SK-N-SH (cell line): ENCODE measurements at places on chromosomes 5 and 9. TPM values are rescaled to one million over a fixed set of nuclear protein-coding genes. Genes with fewer than 3 reads are reported as not detected.

The SAXO1 gene
- polyA plus RNA-seq = 0.03 TPM in 1 of 2 replicates, not detected in the other

The BRD8 gene
- polyA plus RNA-seq = 46.2 and 64.4 TPM in 2 replicates

The FOXD4L5 gene
- polyA plus RNA-seq = 0.03 and 0.05 TPM in 2 replicates

DNA sequence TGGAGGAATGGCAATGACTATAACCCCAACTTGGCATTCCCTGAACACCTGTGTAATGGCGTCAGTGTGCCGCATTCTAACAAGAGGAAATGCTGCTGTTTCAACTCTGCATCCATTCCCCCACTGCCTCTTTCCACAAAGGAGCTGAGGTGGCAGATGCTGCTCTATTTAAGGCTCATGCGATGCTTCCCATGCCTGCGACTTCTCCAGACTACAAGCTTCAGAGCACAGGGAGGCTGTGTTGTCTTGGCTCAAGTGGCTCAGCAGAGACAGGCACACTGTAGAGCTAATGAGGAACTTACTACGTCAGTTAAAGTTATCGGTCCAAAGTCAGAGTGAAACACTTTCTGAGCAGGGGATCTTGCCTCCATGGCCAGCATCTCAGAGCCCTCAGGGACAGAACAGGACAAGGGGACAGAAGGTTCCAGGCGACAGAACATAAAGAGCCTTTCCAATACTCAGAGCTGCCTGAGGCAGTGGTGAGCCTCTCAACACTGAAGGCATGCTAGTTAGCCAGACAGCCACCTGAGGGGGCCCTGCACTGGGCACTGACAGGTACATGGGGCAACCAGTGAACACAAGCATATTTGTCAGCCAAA lies 21.8 kb downstream of the TNIP1 start:
- H3K36me3 ChIP-seq = peaks cover 16% of the 10 kb centered on the region
- no peaks in the 10 kb centered on the region for H3K27me3 ChIP-seq
- H3K4me3 ChIP-seq = no peak overlapping the region
- peaks cover 8% of the 10 kb centered on the region; the same call in 1 of the 2 replicates for H3K4me1 ChIP-seq
- no peak overlapping the region for H3K27ac ChIP-seq

DNA sequence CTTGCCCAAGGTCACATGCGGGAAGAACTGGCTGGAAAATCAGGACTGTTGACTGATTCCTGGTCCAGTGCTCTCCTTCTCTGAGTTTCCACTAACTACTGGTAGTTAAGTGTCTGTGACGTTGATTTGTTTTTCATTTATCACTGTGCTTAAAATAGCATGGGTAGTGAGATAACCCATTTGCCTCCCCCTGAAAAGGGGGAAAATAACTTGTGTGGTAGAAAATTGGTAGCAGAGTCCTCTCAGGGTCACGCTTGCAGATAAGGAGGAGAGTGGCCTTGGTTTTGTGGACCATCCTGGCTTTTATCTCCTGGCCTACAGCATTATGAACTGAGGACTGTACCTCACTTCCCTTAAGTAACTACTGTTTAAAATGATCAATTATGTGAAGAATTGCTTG lies 10.9 kb downstream of the FUBP3 start:
- no peak overlapping the region for H3K27ac ChIP-seq
- H3K4me1 ChIP-seq = no peaks in the 10 kb centered on the region; the same call in 1 of the 2 replicates
- DNase-seq = no peak
- H3K27me3 ChIP-seq = no peaks in the 10 kb centered on the region
- no peak overlapping the region for H3K4me3 ChIP-seq
- H3K36me3 ChIP-seq = peaks cover 6% of the 10 kb centered on the region; the same call in 1 of the 2 replicates

GRCh38 chr5:171427318-171428167 lies 8.1 kb downstream of the FGF18 start:
- H3K27ac ChIP-seq = no peak overlapping the region
- no peak overlapping the region for H3K4me3 ChIP-seq
- H3K4me1 ChIP-seq = no peaks in the 10 kb centered on the region; the same call in 1 of the 2 replicates
- no peak for DNase-seq

DNA sequence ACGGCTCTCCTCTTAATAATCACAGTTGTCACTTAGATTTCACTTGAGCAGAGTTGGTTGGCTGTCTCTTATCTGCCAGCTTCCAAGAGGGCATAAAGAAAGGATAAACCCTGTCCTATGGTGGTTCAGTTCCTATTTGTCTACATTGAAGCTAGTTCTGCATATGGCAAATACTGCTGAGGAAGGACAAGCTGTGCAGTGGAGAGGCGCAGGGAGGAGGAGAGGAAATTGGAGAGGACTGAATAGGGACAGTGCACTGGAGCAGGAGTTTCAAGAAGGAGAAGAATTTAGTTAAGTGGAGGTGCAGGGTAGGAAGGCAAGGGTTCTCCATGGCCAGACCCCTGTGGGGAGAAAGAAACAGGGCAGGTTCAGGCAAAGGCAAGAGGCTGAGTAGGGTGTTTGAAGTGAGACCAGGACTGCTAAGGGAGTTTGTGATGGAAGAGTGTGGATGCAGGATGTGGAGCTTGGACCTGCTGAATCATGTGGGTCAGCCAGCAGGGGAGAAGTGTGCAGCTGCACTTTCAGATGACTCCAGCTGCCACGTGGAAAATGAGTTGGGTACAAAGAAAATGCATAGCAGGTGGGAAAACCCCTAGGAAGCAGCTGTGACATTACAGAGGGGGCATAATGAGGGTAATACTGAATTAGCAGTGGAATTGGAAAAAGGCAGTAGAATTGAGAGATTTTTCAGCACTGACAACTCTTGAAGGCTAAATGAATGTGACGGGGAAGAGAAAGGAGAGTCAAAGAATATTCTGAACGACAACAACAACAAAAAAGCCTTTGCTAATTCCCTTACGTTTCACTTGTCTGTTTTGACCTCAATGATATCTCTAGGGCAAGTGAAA lies 66.8 kb downstream of the MAMDC2 start:
- H3K4me1 ChIP-seq = peaks cover 5% of the 10 kb centered on the region; the same call in 1 of the 2 replicates
- no peak overlapping the region for H3K27ac ChIP-seq
- no peaks in the 10 kb centered on the region for H3K36me3 ChIP-seq

DNA sequence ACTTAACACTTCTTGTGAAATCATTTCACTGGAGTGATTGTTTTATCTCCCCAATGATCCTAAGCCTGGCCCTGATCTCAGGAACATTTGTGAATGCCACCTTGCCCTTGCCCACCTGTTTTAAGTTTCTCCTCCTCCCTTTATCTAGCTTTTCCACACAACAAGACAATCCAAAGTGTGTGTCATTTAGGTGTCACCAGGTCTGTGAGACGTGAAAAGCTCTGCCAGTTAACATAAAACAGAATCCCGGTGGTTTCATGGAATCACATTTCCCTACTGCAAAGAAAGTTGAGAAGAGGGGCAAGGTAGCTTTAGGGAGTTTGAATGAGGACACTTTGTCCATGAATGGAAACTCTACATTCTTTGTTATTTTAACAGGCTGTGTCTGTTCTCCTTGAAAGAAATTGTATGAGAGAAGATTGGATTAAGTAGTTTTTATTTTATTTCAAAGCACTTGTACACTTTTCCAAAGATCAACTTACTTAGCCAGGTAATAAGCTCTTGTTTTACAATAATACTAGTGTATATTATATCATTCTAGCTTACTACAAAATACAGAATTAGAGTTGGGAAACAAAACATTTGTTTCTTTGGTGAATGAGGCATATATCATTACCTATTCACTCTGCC lies 239.0 kb downstream of the ISL1 start:
- H3K36me3 ChIP-seq = no peaks in the 10 kb centered on the region
- no peak overlapping the region for H3K27ac ChIP-seq
- H3K4me1 ChIP-seq = peaks cover 8% of the 10 kb centered on the region
- no peak overlapping the region for H3K4me3 ChIP-seq
- no peaks in the 10 kb centered on the region for H3K27me3 ChIP-seq

DNA sequence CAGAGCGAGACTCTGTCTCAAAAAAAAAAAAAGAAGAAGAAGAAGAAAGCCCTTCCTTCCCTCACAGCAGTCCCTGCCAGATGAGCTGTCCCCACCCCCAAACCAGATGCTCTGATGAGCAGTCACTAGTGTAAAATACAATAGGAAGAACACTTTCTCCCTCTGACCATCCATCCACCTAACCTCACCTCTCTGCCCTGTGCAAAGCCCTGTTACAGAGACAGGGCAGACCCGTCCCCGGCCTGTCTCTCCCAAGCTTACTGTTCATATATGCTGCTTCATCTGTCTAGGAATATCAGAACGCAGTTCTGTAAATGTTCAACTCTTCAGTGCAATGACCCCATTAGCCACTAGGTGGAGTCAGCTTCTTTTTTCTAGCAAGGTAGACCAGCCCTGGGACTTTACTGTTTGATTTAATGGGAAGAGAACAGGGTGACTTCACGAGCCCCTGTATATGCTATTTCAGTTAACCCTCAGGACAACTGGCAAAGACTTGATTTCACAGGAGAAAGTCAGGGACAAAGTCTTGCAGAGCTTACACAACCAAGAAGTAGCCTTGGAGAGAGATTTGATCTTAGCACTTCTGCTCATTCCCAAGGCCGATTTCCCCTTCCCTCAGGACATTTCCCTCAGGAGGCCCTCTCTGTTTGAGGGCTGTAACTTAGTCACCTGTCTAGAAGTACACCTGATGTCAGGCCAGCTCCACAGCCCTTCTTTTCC lies 14.9 kb upstream of the FGFR4 start:
- no peaks in the 10 kb centered on the region for H3K27me3 ChIP-seq
- peak; percentile 74 for DNase-seq
- no peaks in the 10 kb centered on the region; the same call in 1 of the 2 replicates for H3K4me1 ChIP-seq
- no peak overlapping the region for H3K27ac ChIP-seq

DNA sequence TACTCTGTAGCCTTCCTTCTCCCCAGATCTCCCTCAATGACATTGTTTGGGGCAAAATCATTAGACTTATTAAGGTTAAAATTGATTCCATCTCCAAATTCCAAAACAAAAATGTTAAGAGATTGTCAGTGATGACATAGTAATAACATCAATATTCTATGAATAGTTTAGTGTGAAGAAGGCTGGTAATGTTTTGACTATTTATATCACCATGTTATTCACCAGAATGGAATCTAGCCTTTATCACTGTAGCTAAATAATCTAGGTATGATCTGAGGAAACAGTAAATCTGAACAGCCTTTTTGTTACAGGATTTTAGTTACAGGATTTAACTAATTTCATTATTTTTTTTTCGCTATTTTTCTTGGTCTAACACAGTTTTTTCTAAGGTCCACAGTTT lies 929 bp upstream of the PLPP6 start:
- peaks cover 33% of the 10 kb centered on the region for H3K4me1 ChIP-seq
- H3K27ac ChIP-seq = peak overlapping the region; percentile 69
- no peaks in the 10 kb centered on the region for H3K36me3 ChIP-seq
- DNase-seq = no peak
- peak overlapping the region; percentile 77 for H3K4me3 ChIP-seq

GRCh38 chr5:112183103-112183711 lies 235.9 kb downstream of the EPB41L4A start:
- H3K27me3 ChIP-seq = no peaks in the 10 kb centered on the region
- H3K27ac ChIP-seq = no peak overlapping the region
- H3K36me3 ChIP-seq = no peaks in the 10 kb centered on the region
- no peak overlapping the region for H3K4me3 ChIP-seq
- no peak for DNase-seq

- H3K27ac ChIP-seq = no peak overlapping the region
- H3K4me1 ChIP-seq = peaks cover 6% of the 10 kb centered on the region
- peak; percentile 14 for DNase-seq
These were observed 100.4 kb upstream of the PAM start for GRCh38 chr5:102654559-102655349.

GRCh38 chr5:134139377-134139851 lies 24.9 kb downstream of the TCF7 start:
- no peak for DNase-seq
- H3K27ac ChIP-seq = no peak overlapping the region; the same call in 1 of the 2 replicates
- peaks cover 5% of the 10 kb centered on the region for H3K36me3 ChIP-seq
- H3K4me3 ChIP-seq = no peak overlapping the region
- no peaks in the 10 kb centered on the region for H3K27me3 ChIP-seq
- H3K4me1 ChIP-seq = peaks cover 21% of the 10 kb centered on the region; the same call in 1 of the 2 replicates

- H3K36me3 ChIP-seq = no peaks in the 10 kb centered on the region
- H3K4me1 ChIP-seq = no peaks in the 10 kb centered on the region
- no peak for DNase-seq
- no peak overlapping the region for H3K4me3 ChIP-seq
- peaks cover 6% of the 10 kb centered on the region; the same call in 1 of the 2 replicates for H3K27me3 ChIP-seq
These were observed 185.0 kb upstream of the DAP start for GRCh38 chr5:10946050-10946449.

- H3K27ac ChIP-seq = no peak overlapping the region
- H3K36me3 ChIP-seq = peaks cover 38% of the 10 kb centered on the region; the same call in 1 of the 2 replicates
- no peaks in the 10 kb centered on the region for H3K27me3 ChIP-seq
These were observed 3.1 kb downstream of the FBXW5 start for GRCh38 chr9:136941231-136942111.

GRCh38 chr5:31452314-31452713 lies 79.6 kb downstream of the DROSHA start:
- H3K4me1 ChIP-seq = 0 out of 2 replicates have a peak, but pooled peaks cover 5% of the 10 kb centered on the region
- no peak overlapping the region for H3K27ac ChIP-seq
- no peak overlapping the region for H3K4me3 ChIP-seq

DNA sequence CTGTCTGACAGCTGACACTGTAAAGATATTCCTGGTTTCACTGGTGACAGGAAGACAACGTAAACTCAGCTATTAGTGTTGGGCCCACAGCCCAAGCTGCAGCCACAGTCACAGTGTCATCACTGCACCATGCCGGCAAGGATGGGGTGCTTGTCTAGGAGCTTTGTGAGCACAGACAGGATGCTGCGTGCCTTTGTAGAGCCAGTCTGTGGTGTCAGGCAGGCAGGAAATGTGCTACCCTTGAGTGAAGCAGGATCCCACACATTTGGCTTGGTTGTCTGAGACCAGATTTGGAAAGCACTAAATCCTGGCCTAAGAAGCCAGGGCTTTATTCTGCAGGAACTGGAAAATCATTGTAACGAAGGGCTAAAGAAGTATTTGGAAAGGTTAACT lies 121.6 kb upstream of the ADAMTS16 start:
- DNase-seq = no peak
- H3K4me3 ChIP-seq = no peak overlapping the region
- no peaks in the 10 kb centered on the region for H3K36me3 ChIP-seq
- peak overlapping the region; percentile 65 for H3K27ac ChIP-seq
